Placental epithelial cell (primary cell): ENCODE measurements at places on chromosomes 4 and X. TPM values are rescaled to one million over a fixed set of nuclear protein-coding genes. Genes with fewer than 3 reads are reported as not detected.

Gene GYPB
- not detected in 2 replicates for total RNA-seq

Gene HMX1
- not detected in 2 replicates for total RNA-seq

Gene PPP1R2C
- total RNA-seq = not detected in 2 replicates

Gene ARL9
- under 0.01 and 0.22 TPM in 2 replicates for total RNA-seq

Gene GLRA2
- total RNA-seq = not detected in 2 replicates

Gene PF4V1
- total RNA-seq = not detected in 2 replicates

Gene TMEM187
- total RNA-seq = 9.0 and 9.4 TPM in 2 replicates
